ENCODE measurements at places on chromosomes 6 and 20.

DNA sequence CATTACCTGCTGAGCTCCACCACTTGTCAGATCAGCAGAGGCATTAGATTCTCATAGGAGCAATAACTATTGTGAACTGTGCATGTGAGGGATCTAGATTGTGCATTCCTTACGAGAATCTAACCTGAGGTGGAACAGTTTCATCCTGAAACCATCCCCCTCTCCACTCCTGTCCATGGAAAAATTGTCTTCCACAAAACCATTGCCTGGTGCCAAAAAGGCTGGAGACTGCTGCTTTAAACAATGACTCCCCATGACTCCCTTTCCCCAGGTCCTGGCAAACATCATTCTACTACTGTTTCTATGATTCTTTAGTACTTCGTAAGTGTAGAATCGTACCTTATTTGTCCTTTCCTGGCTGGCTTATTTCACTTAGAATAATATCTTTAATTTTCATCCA, 9.7 kb upstream of the DYNLRB1 start:
- no peak for DNase-seq

DNA sequence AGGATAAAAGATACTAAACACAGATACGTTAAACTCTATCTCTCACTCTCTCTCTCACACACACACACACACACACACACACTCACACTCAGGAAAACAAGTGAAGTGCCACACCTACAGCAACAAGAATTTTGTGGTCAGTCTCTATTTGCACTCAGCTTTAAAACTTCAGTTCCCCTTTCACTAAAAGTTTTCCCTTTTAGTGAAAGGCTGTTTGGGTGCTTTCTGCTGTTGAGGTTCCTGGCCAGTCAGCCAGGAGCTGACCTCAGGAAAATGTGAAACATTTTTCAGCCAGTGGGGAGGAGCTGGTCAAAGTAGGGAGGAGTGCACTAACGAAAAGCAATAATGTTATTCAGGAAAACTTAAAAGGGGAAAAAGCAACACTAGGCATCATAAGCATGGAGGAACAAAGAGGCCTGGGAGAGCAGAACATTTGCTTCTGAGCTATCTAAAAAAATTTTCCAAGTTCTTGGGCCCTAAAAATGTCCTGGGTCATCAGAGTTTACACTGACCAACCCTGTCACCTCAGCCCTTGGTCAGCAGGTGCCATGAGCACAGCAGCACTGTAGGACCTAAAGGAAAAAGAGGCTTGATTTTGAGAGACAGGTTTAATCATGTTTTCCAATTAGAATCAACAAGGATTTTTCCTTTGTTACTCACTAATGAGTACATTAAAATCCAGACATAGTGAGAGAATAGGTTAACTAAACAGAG, 30.7 kb upstream of the NT5E start:
- no peak for DNase-seq

DNA sequence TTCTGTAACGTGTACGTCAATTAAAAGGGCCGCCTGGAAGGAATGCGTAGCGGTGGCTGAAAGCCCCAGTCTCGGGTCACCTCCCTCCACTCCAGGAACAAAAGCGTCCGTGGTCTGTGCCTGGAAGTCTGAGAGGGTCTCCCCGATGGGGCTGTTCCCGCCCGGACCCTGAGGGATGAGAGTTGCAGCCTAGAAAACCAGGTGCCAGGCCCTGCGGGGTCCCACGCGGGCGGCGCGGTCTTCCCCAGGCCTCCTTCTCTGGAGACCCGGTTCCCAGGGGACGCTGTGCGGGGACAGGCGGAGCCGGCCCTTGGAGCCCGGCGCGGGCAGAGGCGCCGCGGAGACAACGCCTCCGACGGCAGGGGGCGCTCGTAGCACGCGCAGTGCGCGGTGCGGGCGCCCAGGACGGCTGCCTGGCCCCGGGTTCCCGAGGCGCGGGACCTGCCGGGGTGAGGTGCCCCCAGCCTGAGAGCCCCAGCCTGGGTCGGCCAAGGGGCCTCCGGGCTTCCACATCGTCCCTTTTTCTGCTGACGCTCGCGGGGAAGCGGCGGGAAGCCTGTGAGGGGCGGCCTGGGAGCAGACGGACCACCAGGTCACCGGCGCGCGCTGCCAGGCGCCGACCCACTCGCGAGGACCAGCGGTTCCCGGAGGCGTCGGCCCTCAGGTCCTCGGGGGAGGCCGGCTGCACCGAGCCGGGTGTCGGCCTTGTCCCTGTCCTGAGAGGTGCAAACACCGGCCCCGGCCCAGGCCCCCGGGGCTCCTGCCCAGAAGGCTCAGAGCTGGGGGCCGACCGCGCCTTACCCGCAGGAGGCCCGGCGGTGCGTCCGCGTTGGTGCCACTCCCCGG, 5.3 kb upstream of the FOXC1 start:
- DNase-seq: peak; percentile 77

GRCh38 chr6:105774247-105774646, 311.9 kb upstream of the PRDM1 start:
- DNase-seq: no peak

DNA sequence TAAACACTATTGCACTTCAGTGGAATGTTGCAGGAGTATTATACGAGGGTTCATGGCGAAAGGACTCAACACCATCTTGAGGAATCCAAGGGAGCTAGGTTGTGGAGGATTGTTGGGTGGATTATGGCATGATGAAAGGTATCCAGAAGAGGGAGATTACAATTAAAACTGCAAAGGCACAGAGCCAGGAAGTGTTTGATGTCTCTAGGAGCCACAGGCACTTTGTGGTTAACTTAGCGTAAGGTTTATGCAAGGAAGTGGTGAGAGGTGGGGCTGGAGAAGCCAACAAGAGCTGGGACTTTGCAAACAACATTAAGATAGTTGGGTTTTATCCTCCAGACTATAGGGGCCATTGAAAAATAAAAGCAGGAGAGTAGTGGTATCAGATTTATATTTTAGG, 86.6 kb upstream of the TPD52L1 start:
- no peak for DNase-seq

DNA sequence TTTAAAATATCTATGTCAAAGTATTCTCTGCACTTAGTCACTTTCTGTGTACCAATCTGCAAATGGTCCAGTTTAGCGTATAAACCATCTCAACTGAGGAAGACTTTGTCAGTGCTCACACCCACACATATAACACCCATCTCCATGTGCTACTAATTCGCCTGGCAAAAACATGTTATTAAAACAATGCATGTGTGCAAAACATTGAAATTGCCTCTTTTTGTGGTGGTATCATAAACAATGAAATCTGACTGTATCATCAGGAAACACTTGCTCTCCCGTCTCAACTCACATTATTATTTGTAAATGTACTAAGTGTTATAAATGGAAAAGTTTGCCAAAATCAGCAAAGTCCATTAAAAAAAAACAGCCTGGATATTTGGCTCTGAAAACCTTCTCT, 105.9 kb upstream of the FOXC1 start:
- DNase-seq: no peak

DNA sequence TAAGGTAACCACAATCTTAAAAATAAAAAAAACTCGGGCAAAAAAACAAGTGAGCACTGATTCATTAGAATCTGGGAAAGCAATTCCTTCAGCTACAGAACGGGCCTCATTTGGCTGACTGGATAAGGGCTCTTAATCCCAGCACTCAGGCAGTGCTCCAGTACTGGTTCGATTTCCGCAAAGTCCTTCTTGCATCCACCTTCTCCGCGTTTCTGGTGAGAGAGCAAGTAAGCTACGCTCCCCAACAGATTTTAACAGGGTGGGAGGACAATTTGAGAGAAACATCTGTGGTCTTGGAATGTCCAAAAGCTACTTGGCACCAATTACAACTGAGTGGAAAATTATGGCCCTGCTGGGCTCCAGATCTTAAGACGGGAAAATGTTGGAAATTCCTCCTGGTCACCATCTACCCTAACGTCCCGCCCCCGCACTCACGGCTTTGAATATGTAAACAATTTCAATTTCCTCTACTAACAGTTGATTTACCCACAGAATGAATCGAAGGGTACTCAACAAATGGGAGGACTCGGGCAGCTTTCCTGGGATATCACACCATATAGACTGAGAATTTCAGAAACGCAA, 18.1 kb upstream of the ZSCAN9 start:
- no peak for DNase-seq

DNA sequence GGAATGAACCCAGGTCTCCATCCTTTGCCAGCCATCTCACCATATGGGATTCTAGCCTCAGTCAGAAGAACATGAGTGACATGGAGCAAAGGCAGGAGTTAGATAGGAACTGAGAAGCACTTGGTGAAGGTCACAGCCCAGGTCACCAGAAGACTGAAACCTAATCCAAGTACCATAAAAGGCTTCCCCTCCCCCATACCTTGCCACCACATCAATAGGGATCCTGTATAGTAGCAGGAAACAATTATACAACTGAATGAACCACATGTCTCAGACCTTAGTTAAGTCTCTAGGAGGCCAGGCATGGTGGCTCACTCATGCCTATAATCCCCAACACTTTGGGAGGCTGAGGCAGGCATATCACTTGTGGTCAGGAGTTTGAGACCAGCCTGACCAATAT, 49.6 kb downstream of the KIZ start:
- DNase-seq: no peak

DNA sequence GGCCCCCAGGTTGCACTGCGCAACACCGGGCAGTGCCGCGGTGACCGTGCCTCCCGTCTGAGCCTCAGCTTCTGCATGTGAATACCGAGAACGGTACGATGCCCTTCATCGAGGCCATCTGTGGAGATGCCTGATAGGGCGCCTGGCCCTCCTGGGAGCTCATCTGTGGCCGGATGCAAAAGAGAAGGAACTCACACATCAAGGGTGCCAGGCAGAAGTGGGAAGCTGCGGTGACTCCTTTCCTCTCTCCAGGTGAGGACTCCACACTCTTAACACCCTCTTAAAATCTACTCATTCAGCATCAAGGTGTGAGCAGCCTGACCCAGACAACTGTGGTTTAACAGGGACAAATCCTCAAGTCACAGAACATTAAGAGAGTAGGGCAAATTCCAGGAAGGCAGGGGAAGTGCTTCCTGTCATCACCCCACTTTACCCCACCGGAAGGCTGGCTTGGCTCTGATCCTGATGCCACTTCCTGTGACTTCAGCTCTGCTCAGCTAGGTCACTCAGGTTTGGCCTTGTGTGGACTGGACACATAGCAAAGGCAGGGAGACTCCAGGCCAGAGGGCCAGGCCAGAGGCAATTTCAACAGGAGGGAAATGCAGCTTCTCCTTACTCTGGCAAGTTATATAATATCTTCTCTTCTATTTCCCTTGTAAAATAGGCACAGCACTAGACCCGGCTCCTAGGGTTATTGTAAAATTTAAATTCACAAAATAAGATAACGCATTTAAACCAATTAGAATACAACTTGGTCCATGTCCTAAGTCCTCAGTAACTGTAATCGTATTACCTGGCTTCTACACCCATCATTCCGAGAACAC, 69.4 kb downstream of the CPNE5 start:
- DNase-seq: no peak

GRCh38 chr6:30681766-30682142, 4.7 kb downstream of the PPP1R18 start:
- no peak for DNase-seq

DNA sequence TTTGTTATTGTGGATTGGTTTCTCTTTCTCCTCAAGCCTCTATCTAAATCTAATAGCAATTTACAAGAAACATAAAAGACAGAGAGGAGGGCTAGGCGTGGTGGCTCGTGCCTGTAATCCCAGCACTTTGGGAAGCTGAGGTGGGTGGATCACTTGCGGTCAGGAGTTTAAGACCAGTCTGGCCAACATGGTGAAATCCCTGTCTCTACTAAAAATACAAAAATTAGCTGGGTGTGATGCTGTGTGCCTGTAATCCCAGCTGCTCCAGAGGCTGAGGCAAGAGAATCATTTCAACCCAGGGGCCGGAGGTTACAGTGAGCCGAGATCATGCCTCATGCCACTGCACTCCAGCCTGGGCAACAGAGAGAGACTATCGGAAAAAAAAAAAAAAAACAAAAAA, 46.6 kb downstream of the SLC2A12 start:
- DNase-seq: no peak

DNA sequence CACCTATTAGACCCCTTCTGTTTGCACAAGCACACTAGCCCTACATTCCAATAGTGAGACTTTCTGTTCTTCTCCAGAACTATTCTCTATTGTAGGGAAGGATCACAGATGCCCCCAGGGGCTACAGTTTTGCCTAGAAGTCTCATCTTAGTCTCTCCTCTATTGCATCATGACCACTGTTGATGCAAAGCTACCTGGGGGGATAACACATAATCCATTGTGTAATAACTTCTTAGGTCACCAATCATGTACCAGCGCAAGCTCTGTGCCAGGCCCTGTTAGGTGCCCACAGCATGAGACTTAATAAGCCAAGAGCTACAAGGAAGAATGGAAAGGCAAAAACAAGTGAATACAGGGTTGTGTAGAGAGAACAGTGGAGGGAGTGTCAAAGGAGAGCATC, 98.1 kb upstream of the TNFAIP3 start:
- DNase-seq: no peak

DNA sequence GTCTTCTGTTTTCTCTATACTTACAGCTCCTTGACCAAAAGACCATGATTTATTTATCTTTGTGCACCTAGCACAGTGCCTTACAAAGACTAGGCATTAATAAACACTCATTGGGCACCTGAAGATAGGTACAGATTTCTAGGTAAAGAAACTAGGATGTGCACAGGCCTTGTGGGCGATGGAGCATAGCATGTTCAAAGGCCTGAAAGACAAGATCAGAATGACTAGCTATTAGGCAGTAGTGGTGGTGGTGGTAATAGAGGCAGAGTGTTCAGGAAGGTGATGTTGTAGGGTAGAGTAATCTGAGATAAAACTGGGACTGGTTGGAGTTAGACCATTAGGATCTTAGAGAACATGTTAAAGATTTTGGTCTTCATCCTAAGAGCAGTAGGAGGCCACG, 3.9 kb downstream of the TXLNB start:
- no peak for DNase-seq

GRCh38 chr6:81985191-81985590, 232.7 kb upstream of the TENT5A start:
- no peak for DNase-seq

DNA sequence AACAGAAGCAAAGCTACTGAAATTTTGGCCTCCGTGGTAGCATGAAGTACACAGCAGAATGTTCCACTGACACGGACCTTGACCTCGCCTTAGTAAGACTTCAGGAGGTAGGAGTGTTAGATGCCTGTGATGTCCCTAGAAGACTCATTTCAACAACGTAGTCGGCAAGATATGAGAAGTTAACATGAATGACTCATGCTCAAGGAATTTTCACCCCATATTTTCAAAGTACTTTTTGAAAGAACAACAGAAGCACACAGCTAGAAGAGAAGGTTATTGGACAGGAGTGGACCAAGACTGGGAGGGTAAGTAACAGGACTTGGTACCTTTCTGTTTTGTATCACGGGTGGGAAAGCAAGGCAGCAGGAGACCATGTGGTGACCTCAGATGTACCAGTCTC, 78.0 kb downstream of the DZANK1 start:
- no peak for DNase-seq

- no peak for DNase-seq
Observed at GRCh38 chr6:157380458-157380778, 572 bp upstream of the ZDHHC14 start.

GRCh38 chr6:34602318-34603111, 46.4 kb upstream of the SPDEF start:
- no peak for DNase-seq

DNA sequence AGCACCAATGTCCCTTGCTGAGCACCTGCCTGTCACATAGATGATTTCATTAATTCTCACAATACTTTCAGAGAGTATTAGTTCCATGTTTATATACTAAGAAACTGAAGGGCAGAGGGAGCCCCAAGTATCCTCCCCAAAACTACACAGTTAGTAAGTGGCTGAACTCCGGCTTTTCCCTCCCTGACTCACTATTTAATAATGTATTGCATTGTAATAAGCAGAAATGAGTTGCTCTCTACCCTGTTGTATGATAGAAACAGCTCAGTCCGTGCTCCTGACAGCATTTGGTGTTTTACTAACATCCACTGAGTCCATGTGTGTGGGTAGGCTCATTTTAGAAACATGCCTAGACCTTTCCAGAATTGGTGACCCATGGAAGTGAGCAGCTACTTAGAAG, 76.8 kb downstream of the OLIG3 start:
- DNase-seq: no peak

Measured in stimulated activated CD4-positive, alpha-beta T cell treated with anti-CD3 and anti-CD28 coated beads, Interleukin-12 subunit alpha, Interleukin-12 subunit beta, amount 100 ng/mL, for 4 hours (primary cell).